ENCODE measurements at places on chromosomes 3 and 15.

GRCh38 chr15:60462027-60462426 is 16.9 kb downstream of the ICE2 start:
- DNase-seq, result no peak

GRCh38 chr3:32176989-32177701 is 61.3 kb upstream of the CMTM8 start:
- peak; percentile 74 for DNase-seq

- no peak for DNase-seq
Observed at GRCh38 chr3:6578526-6578925, 282.4 kb upstream of the GRM7 start.

DNA sequence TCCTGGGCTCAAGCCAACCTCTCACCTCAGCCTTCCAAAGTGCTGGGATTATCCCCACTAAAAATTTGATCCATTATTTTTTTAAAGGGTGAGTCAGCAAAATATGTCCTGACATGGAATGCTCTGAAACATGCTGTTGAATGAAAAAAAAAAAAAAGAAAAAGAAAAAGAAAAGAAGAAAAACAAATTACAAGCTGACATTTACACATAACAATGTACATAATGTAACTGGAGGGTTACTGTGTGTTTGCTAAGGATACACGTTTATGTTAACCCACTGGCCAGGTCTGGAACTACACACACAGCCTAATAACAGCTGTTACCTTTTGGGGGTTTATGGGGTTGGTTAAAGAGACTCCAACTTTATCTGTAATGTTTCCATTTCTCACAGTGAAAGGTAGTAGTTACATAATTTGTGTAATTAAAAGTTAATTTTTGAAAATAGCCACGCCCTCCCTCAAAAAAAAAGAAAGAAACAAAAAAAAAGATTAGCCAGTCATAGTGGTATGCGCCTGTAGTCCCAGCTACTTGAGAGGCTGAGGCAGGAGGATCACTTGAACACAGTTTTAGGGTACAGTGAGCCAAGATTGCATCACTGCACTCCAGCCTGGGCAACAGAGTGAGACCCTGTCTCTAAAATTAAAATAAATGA is 3.1 kb upstream of the MESP2 start:
- no peak for DNase-seq

DNA sequence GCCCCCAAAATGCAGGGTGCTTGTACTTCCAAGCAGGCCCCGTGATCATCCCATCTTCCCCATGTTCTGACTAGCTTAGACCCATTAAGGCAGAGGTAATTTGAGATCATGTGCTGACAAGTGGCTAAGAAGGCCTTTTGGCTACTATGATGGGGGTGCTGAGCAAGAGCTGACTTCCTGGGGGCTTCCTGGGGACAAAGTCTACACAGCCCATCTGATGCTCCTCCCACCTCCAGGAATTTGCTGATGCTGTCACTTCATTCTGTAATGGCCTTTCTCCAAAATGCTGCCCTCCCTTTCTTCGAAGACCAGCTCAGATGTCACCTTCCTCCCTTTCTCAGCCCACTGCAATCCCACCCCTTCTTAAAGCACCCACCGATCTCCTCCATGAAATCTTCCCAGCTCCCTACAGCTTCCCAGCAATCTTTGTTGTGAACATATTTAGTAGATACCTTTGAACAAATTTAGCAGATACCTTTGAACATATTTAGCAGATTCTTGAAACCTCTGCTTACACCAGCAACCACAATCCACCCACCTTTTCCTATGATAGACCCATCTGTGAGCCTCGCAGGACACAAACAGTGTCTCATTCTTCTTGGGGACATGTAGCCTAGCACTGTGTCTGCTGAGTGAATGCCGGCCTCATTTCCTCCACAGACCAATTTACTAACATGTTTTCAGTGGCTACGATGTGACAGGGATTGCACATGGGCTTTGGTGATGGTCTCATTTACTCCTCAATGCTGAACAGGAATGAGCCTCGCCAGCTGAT is 223.3 kb downstream of the EPHB1 start:
- DNase-seq, result no peak

DNA sequence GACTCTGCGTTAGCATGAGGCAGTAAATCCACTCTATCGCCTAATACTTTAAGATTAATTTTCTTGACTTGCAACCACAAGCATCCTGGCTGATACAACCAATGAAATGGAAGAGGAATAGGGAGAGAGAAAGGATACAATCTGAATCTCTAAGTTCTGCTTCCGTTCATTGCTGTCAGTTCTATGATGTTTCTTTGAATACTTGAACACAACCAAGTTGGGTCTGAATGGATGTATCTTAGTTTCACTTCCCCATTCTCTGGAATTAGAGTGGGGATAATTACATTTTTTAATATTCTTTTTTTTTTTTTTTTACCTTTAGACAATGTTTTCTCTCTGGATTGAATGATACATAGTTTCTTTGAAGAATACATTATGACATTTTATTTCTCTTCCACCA is 22.9 kb downstream of the PDE8A start:
- DNase-seq, result peak; percentile 74

DNA sequence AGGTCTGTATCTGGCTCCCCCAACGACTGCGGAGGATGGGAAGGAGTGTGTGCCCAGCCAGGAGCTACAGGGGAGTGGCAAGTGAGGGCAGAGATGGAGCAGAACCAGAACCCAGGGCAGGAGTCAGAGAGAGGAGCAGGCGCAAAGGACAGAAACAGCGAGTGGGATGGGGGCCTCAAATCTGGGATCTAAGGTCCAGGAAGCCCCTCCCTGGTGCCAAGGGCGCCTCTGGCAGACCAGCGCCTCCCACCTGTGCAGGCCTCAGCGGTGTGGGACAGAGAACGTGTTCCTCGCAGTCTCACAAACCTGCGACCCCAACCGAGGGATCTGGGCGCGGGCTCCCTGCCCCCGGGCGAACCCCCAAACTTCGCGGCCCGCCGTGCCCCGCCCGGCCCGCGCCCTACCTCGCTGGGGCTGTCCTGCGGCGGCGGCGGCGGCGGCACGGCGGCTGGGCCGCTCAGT is 301 bp downstream of the PCBP4 start:
- DNase-seq, result no peak

All from inflammatory macrophage (primary cell).